ENCODE measurements at places on chromosomes 11 and 22.
A peak's percentile ranks its signal among the peaks of the same experiment; 100 is the strongest.

GRCh38 chr11:19460718-19461405, 220.1 kb upstream of the E2F8 start:
- DNase-seq, result peak; percentile 32

DNA sequence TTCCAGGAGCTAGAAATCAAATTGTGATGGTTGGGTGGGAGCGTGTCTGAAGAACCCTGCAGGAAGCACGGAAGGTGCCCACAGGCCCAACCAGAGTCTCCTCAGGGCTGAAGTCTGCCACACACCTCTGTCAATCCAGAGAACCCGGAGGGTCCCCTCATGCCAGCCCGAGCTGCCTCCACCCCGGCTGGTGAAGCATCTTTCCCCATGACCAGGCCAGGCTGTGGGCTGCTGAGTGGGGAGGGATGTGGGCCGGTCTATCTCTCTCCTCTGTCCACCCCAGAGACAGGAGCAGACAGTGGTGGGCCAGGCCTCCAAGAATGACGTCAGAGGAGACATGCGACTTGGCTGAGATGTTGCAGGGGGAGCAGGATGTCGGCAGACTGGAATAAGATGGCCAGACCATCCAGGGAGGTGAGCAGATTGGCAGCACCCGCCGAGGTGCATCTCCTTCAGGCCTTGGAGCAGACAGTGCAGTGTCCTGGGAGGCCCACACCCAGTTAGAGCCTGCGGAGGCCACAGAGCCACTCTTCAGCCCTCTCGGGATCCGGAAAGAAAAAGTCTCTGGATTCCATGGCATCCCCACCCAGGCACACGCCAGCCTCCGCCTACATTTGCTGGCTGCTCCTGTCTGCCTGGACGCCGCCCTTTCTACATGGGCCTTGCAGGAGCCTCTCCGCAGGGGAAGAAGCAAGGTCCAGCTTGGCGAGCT, 1524.9 kb downstream of the BRD1 start:
- no peak for DNase-seq

- no peak for DNase-seq
Observed at GRCh38 chr11:28140689-28141455, 32.7 kb downstream of the METTL15 start.

DNA sequence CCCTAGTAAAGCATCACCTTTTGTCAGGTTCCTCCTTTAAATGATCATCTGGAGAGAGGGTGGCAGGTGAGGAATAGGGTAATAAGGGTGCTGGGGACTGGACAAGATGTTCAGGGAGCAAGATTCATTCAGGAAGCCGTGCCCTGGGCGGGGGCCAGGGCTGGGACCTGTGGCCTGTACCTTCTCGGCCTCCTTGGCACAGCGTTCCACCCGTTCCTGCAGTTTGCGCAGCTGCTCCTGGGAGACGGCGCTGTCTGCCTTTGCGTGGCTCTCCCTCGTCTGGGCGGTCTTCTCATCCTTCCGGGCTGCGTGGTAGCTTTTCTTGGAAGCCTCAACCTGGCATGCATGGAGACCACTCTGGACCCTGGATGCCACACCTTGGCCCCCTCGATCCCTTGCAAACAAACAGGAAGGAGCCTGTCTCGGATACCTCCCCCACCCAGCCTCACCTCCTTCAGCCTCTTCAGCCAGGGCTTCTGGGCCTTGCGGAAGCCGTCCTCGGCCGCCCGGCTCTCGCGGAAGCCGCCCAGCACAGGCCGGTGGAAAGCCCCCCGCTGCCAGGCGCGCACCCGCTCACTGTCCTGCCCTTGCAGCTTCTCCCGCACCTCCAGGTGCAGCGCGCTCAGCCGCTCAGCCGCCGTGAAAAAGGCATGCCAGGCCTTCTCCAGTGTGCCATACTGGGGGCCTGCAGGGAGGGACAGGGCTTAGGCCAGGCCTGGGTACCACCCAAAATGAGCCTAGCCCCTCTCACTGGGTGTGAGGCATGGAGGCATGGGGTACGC, 3.5 kb upstream of the ARFGAP2 start:
- DNase-seq, result no peak

DNA sequence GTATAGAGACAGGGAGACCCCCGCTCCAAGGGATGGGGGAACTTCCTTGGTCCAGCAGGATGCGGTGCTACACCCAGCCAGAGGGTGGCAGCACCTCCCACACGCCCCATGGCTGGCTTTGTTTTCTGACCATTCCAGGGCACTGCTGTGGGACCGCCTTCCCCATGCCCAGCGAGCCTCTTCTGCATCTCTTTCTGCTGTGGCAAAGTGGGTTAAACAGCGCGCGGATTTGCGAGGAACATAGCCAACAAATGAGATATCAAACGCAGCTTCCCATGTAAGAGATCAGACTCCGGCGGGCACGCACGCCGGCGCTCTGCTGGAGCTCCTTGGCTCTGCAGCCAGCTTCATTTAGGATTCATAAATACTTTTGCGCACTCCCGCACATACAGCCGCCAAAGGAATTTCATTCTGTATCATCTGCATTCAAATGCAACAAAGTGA, 485.8 kb upstream of the CADM1 start:
- DNase-seq, result peak; percentile 10

GRCh38 chr22:24106385-24107381, 74.6 kb upstream of the SUSD2 start:
- no peak for DNase-seq

- DNase-seq, result peak; percentile 81
Observed at GRCh38 chr22:31630331-31631329, 31.4 kb downstream of the PISD start.

GRCh38 chr11:36167729-36168128, 121.5 kb downstream of the COMMD9 start:
- no peak for DNase-seq

GRCh38 chr22:18968011-18968749, 32.1 kb upstream of the PRODH start:
- DNase-seq, result peak; percentile 32

DNA sequence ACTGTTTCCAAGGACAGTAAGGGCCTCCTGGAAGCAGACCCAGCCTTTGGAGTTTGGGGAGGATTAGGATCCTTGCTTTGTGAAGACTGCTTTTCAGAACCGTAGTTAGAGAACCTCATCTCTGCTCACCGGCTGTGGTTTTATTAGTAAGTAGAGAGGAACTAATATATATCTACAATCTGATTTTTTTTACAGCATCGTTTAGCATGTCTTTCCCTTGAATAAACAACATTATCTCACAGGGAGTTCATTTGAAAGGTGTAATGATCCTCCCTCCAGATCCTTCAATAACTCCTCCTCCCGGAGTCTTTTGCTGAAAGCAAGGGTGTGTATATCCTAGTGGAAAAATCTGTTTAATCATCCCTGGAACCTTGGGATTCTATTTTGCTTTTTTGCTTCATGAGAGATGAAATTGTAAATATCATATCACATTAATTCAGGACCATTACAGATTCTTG, 132.7 kb downstream of the DBX1 start:
- no peak for DNase-seq

- DNase-seq, result no peak
Observed at GRCh38 chr11:502288-503178, 4.5 kb downstream of the RNH1 start.

GRCh38 chr22:48218889-48219420, 1456.5 kb downstream of the TBC1D22A start:
- DNase-seq, result no peak

DNA sequence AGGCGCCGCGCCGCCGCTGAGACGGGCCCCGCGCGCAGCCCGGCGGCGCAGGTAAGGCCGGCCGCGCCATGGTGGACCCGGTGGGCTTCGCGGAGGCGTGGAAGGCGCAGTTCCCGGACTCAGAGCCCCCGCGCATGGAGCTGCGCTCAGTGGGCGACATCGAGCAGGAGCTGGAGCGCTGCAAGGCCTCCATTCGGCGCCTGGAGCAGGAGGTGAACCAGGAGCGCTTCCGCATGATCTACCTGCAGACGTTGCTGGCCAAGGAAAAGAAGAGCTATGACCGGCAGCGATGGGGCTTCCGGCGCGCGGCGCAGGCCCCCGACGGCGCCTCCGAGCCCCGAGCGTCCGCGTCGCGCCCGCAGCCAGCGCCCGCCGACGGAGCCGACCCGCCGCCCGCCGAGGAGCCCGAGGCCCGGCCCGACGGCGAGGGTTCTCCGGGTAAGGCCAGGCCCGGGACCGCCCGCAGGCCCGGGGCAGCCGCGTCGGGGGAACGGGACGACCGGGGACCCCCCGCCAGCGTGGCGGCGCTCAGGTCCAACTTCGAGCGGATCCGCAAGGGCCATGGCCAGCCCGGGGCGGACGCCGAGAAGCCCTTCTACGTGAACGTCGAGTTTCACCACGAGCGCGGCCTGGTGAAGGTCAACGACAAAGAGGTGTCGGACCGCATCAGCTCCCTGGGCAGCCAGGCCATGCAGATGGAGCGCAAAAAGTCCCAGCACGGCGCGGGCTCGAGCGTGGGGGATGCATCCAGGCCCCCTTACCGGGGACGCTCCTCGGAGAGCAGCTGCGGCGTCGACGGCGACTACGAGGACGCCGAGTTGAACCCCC, 798 bp downstream of the BCR start:
- DNase-seq, result no peak

- no peak for DNase-seq
Observed at GRCh38 chr11:106456647-106457046, 379.2 kb downstream of the AASDHPPT start.

- DNase-seq, result no peak
Observed at GRCh38 chr11:130473795-130474377, 25.4 kb downstream of the ADAMTS15 start.

- DNase-seq, result no peak
Observed at GRCh38 chr11:118530180-118530682, 761 bp upstream of the TMEM25 start.

DNA sequence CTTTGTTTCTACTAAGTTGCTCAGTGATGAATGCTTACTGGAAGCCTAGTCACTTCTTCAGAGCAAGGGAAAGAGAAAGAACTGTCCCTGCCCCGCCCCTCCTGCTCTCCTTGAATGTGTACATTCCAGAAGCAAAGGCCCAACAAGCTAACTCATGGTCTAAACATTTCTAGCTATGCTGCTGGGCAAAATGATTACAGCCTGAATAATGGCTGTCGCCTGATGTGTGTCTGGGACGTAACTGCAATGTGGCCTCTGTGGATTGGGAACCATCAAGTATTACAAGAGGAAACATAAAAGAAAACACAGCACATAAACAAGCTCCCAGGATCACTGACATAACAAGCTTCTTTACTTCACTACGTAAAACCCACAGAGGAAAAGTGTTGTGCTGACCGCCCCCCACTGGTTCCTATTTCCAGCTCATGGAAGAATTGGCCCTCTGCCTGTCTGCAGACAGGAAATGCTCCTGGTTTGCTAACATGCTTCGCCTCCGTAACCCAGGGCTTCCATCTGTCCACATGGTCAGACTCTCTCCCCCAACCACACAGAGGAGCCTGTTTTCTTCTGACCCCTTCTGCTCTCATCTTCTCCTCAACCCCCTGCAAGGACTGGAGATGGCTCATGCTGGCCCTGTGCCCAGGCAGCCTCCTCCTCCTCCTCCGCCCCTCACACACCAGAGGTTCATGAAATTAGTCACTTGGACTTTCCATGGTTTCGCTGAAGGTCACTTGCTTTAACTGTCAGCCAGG, 187.2 kb downstream of the MAML2 start:
- peak; percentile 98 for DNase-seq

DNA sequence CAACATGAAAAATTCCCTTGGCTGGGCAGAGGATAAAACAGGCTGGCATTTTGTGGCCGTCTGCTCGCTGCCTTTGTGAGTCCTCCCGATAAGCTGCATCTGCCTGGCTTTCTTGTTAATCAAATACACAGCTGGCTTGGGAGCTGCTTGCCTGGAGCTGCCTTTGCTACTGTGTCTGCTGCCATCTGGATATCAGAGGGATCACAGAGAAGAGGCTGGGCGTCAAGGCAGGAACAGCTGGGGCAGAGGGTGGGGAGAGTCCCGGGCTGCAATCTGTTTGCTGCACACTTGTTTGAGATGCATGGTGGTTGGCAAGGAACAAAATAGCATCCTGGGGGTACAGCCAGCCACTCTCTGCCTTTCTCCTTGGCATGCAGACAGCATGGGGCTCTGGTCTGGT, 36.0 kb downstream of the COMMD9 start:
- DNase-seq, result no peak

DNA sequence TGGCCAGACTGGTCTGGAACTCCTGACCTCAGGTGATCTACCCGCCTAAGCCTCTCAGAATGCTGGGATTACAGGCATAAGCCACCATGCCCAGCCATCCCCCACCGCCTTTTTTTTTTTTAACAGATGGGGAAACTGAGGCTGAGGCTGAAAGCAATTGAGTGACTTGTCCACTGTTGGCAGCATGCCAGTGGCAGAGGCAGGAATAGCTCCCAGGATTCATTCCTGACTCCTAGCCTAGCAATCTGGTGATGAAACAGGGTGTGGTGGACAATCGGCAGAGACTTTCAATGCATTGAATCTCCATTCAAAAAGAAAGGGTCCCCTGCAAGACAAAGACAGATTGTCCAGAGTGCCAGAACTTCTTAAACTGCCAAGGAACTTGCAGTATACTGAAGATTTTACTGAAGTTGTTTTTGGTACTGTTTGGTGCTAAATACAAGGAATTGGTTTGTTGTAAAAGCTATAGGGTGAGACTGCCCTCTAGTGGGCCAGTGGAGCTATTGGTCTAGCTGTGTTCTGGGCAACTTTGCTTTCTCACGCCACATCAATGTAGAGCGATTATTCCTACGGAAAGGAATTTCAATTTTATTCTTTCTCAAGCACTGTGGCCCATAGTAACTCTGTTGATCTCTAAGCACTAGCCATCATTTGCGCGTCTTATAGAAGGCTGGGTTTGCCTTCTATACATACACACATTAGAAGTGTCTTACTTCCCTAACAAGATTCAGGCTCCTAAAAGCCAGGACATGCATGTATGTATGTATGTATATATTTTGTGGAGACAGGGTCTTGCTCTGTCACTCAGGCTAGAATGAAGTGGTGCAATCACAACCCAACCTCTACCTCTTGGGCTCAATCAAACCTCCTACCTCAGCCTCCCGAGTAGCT, 21.0 kb downstream of the C22orf31 start:
- peak; percentile 88 for DNase-seq

DNA sequence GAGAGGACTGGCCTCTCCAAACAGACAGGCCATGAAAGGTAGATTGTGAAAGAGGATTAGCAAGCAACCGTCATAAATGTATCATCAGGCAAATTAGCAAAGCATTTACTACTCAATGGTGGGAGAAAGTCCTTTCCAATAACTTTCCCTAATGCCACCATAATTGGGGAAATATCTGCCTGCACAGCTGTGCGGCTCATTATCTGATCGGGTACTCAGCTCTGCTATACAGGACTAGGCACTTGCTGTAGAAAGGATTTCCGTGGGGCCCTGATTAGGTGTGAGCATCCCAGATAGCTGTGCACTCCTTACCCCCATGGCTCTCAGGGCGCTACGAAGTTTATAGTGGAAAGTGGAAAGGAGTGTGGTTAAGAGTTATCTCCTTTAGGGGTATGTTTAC, 309.7 kb upstream of the PLET1 start:
- no peak for DNase-seq

DNA sequence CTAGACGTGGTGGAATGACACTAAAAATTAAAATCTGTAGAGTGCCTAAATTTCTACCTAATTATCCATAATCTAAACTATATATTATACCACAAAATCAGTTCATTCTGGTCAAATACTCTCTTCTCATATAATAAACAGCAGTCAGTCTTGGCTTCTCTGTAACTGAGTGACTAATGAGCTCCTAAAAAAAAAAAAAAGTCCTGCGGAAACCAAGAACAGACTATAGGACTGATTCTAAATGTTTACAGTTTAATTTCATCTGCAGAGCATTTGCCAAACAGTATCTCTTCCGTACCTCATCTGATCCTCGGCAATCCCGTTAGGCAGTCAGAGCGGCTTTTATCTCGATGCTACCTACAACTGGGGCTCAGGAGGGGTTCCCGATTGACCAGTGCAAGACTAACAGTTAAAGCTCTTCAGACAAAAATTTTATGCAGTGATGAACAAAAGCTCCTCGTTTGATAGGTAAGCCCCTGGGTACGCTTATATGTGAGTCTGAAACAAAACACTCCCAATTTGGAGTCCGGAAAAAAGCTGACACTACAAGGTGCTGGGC, 686 bp downstream of the KIF18A start:
- peak; percentile 19 for DNase-seq

Data from fibroblast of skin of scalp (primary cell).